Effector CD4-positive, alpha-beta T cell (primary cell): ENCODE measurements at places on chromosomes 1 and 21.

GRCh38 chr1:204565617-204566582, 49.7 kb downstream of the MDM4 start:
- peak; percentile 42 for DNase-seq

GRCh38 chr21:43337901-43338655, 88.9 kb downstream of the SIK1 start:
- DNase-seq, result no peak

DNA sequence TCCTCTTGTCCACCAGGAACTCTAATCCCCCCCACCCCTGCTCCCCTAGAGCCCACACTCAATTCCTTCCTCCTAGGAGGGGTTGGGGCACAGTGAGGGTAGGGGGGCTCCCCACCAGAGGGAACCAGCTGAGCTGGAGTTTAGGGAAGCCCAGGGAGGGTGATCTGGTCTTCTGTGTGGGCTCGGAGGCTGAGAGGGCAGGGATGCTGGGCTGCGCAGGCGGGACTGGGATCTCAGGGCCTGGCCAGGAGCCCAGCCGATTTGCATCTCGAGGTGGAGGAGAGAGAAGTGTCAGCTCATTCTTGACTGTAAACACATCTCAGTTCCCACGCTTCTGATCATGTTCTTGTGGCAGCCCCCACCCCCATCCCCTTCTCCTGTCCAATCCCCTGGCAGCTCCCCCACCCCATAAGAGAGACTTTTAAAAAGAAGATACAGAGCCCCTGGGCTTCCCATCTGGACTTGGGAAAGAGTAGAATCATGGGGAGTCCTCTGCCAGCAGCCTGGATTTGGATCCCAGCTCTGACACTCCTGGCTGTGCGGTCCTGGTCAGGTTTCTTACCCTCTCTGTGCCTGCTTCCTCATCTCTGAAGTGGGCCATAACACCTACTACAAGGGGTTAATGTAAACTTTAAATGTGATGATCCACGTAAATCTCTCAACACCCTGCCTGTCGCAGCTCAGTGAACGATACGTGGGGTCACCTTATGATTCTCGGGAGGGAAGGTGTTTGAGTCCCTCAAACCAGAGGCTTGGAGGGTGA, 6.6 kb downstream of the PEAR1 start:
- DNase-seq, result no peak

DNA sequence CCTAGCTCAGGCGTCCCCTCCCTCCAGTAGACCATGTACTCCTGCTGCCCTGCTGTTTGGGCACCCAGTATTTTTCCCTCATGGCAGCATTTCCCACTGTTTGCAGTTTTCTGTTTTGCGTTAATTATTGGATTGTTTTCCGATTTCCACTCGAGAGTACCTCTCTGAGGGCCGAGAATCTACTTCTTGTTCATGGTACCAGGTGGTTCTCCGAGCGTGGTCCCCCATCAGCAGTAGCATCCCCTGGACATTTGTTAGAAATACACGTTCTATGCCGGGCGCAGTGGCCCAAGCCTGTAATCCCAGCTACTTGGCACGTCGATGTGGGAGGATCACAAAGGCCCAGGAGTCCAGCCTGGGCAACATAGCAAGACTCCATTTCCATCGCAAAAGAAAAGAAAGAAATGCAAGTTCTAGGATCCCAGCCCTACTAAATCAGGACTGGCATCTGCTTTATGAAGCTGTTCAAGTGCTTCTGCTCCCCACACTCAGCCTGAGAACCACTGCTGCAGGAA, 690 bp downstream of the RRP1 start:
- no peak for DNase-seq

- no peak for DNase-seq
Observed at GRCh38 chr1:186659890-186660341, 20.3 kb downstream of the PTGS2 start.

- no peak for DNase-seq
Observed at GRCh38 chr1:25425098-25426085, 4.8 kb upstream of the RHCE start.

DNA sequence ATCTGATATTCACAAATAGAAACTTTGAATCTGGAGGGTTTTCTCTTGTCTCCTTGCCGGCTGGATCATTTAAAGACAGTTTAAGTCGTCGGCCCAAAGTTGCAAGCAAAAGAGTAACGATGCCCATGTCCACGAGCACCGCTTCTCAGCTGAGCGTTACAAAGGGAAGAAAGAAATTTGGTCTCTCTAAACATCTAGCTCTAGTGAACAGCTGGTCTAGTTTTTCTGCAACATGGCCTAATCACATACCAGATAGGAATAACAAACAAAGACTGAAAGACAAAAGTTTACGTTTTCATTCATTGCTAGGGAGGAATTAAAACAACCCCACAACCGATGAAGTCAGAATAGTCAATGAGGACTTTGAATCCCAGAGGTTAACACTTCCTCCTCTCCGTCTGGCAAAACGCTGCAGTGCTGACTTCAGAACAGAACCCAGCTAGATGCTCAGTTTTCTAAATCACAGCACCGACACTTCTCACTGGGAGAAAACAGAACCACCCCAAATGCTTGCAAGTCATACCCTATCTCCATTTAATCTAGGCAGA, 69.4 kb downstream of the NTPCR start:
- DNase-seq, result no peak

DNA sequence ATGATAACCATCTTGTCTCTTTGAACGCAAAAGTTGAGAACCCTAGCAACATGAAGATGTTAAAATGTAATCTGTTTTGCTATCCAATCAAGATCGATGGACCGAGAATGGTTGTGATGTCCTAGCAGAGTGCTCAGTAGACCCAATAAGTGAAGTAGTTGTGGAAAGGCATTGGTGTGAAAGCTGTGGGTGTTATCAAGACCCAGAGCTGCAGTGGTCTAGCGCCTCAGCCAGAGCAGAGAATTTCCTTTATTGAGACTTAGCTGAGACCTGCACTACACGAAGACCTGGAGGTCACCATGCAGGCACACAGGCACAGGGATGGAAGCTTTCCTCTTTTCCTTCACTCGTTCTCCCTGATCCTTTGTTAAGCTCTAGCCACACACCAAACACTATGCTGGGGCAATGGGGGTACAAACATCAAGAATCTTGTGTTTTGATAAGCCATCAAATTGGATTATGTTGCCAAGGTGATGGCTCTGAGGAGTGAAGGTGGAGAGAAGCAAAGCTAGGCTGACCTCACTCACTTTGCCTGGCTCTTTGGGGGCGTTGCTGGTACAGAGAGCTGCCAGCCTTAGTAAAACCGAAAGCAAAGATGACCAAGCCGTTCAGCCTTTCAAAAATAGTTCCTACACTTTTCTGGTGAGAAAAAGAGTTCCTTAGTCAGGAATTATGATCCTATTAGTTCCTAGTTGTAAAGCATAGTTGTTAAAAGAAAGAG, 24.1 kb downstream of the METTL13 start:
- no peak for DNase-seq

DNA sequence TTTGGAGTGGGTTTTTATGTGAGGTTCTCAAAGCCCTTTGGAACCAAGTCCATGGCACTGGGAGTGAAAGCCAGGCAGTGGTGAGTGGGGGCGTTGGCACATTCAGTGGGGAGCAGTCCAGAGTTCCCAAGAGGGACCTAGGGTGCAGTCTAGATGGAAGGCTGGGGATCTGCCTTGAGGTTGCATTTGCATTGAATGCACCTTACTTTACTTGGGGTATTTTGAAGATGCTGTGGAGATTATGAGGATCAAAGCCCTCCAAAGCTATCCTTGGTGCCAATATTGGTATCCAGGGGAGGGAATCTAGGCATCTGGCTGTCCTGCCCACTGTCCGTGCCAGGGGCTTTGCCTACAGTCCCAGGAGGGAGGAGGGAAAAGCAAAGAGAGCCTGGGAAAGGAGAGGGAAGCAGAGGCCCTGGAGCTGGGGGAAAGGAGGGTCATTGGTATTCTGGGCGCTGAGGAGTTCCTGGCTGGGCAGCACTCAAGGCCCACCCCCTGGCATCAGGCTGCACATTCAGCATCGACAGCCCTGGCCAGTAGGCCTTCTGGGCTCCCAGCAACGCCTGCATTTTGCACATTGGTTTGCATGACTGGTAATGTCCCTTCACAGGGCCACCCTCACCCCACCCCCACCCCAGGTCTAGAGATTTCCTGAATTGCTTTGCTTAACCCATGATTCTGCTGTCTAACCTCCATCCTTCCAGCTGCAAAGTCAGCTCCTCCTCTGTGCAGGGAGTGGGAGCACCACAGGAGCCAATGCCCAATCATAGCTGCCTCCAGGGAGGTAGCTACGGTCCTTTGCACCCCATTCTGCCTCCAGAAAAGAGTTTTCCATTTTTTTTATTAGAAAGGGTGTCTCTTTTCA, 843 bp upstream of the BCAN start:
- no peak for DNase-seq

GRCh38 chr1:34781071-34781843, at the start of gene GJB3:
GJB3 (plus strand) TSS chr1:34781214; CDS start chr1:34784763, 3,549 bp downstream.
- DNase-seq, result no peak

DNA sequence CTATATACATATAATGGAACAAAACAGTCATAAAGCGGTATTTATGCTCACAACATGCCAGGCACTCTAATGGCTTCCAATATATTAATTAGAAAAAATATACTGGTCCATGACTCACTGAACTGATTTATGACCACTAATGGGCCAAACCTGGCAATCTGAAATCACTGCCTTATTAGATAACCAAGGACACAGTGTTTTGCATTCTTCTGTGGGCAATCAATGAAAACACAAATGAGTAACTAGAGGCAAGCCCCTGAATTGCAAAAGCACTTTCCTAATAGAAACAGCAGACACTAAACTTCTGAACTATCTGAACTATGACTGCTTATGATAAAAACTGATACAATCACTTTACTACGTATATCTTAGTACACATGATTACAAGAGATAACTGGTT, 3.5 kb downstream of the GCLM start:
- no peak for DNase-seq

DNA sequence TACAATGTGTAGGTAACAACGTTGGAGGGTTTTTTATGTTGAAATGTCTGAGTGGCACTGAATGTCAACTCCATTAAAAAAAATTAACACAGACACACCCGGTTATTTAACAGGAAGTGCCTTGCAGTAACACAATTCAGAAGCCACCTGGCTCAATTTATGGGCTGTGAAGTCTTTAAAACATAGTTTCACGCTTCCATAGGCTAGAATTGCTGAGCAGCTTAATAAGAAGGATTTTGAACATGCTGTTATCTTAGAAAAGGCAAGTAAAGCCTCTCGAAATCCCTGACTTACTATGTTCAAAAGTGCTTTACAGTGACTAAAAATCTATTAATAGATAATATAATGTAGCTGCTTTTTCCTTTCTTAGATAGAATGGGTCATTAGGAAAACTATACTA, 19.7 kb downstream of the SRSF4 start:
- DNase-seq, result no peak

DNA sequence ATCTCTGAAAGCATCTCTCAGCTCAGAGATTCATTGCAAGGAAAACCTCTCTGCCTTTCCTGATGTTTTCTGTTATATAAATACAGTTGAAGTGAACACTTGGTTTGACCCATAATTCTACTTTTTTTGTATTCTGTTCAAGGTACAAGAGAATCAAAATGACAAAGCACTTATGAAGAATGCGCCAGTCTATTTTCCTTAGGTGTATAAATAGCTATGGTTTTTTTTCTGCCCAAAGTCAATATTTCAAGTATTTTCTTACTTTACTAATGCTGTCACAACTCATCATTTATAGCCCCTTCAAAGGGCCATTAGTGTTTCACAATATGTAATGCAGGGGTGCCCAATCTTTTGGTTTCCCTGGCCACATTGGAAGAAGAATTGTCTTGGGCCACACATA, 142.5 kb upstream of the C1orf105 start:
- no peak for DNase-seq

GRCh38 chr1:100053119-100053518, 79.6 kb downstream of the SASS6 start:
- no peak for DNase-seq

GRCh38 chr1:74512170-74512915, at the start of gene LRRC53:
LRRC53 (minus strand) TSS chr1:74512611; CDS start chr1:74483349, 29,262 bp downstream.
- DNase-seq, result no peak

- no peak for DNase-seq
Observed at GRCh38 chr1:200483491-200484143, 73.8 kb upstream of the ZNF281 start.

DNA sequence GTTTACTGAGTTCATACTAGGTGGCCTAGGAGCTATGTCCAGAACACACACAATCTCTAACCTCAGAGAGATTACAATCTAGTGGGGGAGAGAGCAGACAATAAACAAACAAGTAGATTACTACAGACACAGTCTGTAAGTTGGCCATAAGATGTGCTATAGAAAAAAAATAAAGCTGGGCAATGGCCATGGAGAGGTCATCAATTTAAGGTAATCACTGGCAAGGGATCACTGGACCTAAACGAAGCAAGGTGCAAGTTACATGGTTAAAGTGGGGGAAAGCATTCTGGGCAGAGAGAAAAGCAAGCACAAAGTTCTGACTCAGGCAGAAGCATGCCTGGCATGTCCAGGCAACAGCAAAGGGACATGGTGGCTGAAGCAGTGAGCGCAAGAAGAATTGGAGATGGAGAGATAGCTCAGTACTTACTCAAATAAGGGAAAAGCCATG, 147.0 kb downstream of the RERE start:
- no peak for DNase-seq

DNA sequence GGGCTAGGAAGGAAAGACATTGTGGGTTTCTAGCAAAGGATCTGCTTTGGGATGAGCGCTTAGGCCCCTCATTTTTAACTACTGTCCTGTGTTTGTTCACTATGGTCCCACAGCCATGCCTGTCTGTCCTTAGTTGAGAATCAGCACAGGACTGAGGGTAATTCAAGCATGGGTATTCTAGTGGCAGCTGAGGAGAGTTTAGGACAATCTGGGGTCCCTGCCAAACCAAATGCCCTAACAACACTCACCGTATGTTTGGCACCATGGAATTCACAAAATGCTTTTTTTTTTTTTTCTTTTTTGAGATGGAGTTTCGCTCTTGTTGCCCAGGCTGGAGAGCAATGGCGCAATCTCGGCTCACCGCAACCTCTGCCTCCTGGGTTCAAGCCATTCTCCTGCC, 10.4 kb downstream of the ARHGEF11 start:
- DNase-seq, result no peak

- no peak for DNase-seq
Observed at GRCh38 chr1:73517603-73518191, 680.3 kb downstream of the LRRIQ3 start.

DNA sequence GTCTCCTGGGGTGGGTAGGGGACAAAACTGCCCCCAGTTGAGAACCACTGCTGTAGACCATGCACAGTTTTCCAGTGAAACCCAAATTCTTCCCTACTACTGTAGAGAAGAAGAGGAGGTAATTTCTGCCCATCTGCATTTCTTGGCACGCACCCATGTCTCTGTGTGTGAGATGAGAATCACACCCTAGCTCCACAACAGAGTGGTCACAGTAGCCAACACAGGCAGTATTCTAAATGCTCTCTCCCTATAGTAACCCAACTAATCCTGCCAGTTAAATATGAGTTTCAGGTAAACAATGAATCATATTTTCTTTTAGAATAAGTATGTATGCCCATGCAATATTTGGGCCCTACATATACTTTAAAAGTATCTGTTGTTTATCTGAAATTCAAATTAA, 1.2 kb upstream of the CAPN2 start:
- DNase-seq, result no peak

GRCh38 chr1:197130677-197131304, 15.7 kb downstream of the ASPM start:
- no peak for DNase-seq

- no peak for DNase-seq
Observed at GRCh38 chr1:160952129-160952510, 2.5 kb downstream of the ITLN2 start.

GRCh38 chr1:51600965-51601364, 15.9 kb upstream of the OSBPL9 start:
- no peak for DNase-seq
